ENCODE measurements at places on chromosomes 11 and 22. TPM values are rescaled to one million over a fixed set of nuclear protein-coding genes. Genes with fewer than 3 reads are reported as not detected.

DNA sequence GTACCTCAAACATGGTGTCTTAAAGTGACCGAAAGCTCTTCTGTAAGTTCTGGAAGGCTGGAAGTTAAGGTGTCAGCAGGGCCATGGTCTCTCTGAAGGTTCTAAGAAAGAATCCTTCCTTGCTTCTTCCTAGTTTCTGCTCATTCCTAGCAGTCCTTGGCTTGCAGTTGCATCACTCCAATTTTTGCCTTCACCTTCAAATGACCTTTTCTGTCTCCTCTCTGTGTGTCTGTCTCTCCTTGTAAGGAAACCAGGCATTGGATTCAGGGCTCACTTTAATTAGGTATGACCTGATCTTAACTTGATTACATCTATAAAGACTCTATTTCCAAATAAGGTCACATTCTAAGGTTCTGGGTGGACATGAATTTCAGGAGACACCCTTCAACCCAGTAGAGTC is 8.7 kb downstream of the AASDHPPT start:
- no peak for DNase-seq

- no peak for DNase-seq
Measured at GRCh38 chr11:103699656-103700055, 336.8 kb upstream of the DDI1 start.

The POLDIP3 gene
- 77.1 TPM for total RNA-seq

GRCh38 chr11:44507896-44508445 is 57.5 kb upstream of the CD82 start:
- DNase-seq = no peak

The CELSR1 gene
- total RNA-seq = 9.0 TPM

GRCh38 chr22:48784701-48785503 is 1042.8 kb downstream of the BRD1 start:
- no peak for DNase-seq

GRCh38 chr11:70000228-70000627 is 77.9 kb upstream of the ANO1 start:
- DNase-seq = no peak

The SLC1A2 gene
- not detected for total RNA-seq

GRCh38 chr11:29135504-29135903 is 881.3 kb downstream of the KCNA4 start:
- no peak for DNase-seq

DNA sequence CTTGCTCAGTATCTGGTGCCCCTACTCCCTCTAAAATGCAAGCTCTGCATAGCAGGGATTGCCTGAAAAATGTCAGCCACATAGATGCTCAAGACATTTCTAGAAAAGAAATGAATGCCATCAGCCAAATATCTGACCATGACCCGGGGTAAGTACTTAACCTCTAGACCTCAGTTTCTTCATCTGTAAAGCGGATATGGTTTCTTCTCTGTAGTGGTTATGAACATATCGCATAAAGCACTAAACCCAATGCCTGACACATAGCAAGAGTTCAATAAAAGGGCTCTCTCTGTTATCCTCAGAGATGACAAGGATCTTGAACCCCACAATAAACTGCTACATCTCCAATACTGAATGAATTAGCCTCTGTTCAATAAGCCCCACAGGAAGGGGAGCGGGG is 122.6 kb downstream of the ABTB2 start:
- no peak for DNase-seq

The KRTAP5-10 gene
- total RNA-seq = 0.27 TPM

The PGA4 gene
- total RNA-seq = not detected

- DNase-seq = no peak
Measured at GRCh38 chr11:79092791-79093353, 348.0 kb downstream of the TENM4 start.

The SLC22A6 gene
- not detected for total RNA-seq

GRCh38 chr11:86565801-86566312 is 106.6 kb downstream of the ME3 start:
- no peak for DNase-seq

The PPARA gene
- 17.7 TPM for total RNA-seq

DNA sequence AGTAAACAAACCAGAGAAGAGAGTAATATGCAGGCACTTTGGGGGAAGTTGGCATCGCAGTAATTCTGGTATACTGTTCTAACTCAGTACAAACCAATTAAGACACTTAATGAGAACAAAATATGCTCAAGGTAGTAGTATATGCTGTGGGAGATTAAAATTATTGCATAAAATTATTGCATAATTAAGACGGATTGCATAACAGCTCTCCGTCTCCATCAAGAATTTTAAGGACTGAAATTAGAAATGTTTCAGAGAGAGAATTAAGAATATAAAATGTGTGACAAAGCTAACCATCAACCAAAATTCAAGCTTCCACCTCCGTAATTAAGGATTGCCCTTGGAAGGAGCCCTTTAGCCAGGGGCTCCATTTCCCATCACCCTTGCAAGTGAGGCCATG is 428.5 kb downstream of the ETS1 start:
- DNase-seq = no peak

GRCh38 chr11:72950685-72951084 is 136.5 kb downstream of the ATG16L2 start:
- no peak for DNase-seq

- no peak for DNase-seq
Measured at GRCh38 chr11:95521133-95521542, 268.4 kb downstream of the FAM76B start.

- no peak for DNase-seq
Measured at GRCh38 chr11:128642571-128642970, 51.3 kb upstream of the FLI1 start.

DNA sequence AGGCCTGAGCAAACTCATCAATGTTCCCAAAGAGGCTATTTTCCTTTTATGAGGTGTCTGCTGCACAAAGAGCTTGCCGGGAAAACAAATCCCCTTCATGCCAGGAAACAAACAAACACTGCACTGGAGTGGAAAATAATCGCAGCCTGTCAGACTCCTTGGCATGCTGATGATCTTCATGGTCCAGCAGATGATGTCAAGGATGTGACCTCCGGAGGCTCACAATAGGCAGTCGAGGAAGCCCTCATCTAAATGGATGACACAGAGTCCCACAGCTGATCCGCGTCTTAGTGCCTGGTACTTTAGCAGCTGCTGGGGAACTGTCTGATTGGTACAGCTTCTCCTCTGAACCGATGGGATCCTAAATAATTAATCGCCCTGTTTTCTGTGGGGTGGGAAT is 187.6 kb downstream of the TENM4 start:
- no peak for DNase-seq

The C22orf15 gene
- total RNA-seq = 0.37 TPM

GRCh38 chr11:79514290-79514689 is 73.5 kb upstream of the TENM4 start:
- no peak for DNase-seq

GRCh38 chr22:39913321-39913720 is 12.4 kb downstream of the GRAP2 start:
- no peak for DNase-seq

The CYTH4 gene
- 40.3 TPM for total RNA-seq
